Activated CD8-positive, alpha-beta T cell treated with anti-CD3 and anti-CD28 coated beads for 36 hours (primary cell): ENCODE measurements at places on chromosomes 7 and 10.

GRCh38 chr7:51452694-51453093 lies 136.1 kb upstream of the COBL start:
- DNase-seq = no peak

DNA sequence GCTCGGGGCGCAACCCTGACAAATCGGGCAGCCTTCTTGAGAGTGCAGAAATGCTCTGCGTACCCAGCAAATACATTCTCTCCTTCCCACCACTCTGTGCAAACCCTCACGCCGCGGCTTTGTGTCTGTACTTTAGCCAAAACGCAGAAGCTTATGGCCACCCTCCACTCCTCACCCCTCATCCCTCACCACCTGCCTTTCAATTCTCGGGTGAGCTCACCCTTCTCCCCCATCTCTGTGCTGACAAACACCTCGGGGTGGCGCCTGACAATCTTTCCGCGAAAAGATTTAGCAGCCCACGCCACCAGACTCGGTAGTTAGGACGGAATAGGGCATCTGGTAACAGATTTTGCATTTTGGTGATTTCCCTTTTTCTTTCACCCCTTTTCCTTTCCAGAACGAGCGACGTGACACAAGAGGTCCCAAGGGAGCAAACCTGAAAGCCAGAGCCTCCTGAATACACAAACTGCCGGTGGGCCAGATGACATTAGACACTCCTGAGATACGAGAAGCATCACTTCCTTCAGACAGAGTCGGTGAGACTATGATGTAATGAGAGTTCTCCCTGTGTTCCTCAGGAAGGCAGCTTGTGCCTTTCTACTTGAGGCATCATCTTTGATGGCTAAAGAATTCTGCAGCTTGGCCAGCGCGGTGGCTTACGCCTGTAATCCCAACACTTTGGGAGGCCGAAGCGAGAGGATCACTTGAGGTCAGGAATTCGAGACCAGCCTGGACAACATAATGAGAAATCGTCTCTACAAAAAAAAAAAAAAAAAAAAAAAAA lies 671 bp upstream of the ATAD1 start:
- peak; percentile 84 for DNase-seq

GRCh38 chr10:121455377-121455776 lies 142.9 kb downstream of the FGFR2 start:
- no peak for DNase-seq

- no peak for DNase-seq
Measured at GRCh38 chr10:76115471-76116155, 684.2 kb downstream of the LRMDA start.

GRCh38 chr10:125161707-125162119 lies 1.4 kb upstream of the CTBP2 start:
- DNase-seq = no peak
